ENCODE measurements at places on chromosomes 7 and 10.

GRCh38 chr10:22573820-22574569 lies 140.4 kb downstream of the PIP4K2A start:
- no peak for DNase-seq

DNA sequence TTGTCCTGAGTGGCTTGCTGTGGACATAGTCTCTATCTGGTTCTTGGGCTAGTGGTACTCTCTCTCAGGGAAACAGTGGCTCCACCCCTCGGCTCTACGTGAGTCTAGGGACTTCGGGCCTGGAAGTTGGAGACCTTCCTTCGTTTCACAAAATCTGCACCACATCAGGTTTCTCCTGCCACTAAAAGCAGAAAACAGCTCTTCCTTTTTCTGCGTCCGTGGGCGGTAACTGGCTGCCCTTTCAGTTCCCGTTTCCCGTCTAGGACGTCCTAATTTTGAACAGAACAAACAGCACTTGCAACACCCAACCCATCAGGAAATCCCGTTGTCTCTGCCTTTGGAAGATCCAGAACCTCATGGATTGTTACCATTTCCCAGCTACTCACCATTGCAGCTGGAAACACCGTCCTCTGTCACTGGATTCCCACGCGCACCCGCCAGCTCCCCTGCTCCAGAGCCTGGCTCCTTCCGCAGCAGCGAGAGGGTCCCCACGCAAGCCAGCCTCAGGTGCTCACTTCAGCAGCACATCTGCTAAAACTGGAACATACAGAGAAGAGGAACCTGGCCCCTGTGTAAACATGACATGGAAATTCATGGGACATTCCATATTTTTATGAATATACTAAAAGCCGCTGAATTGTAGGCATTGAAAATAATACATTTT lies 311.4 kb upstream of the AKR1E2 start:
- no peak for DNase-seq

DNA sequence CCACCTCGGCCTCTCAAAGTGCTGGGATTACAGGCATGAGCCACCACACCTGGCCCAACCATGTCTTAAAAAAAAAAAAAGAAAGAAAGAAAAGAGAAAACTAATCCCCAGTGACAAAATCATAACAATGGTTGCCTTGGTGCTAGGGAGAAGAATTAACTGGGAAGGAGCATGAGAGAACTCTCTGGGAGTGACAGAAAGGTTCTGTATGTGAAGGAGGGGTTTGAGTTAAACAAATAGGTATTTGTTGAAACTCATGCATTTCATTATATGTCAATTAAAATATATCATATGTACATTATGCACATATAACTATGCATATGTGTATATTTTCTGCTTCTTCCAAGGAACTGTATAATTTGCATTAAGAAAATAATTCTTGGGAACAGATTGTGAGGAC lies 33.3 kb downstream of the INA start:
- DNase-seq, result no peak

GRCh38 chr10:86267286-86268195 lies 99.1 kb downstream of the GRID1 start:
- DNase-seq, result no peak

GRCh38 chr7:13604178-13604577 lies 385.3 kb downstream of the ETV1 start:
- no peak for DNase-seq

- no peak for DNase-seq
Measured at GRCh38 chr7:131999193-131999592, 442.8 kb upstream of the PODXL start.

DNA sequence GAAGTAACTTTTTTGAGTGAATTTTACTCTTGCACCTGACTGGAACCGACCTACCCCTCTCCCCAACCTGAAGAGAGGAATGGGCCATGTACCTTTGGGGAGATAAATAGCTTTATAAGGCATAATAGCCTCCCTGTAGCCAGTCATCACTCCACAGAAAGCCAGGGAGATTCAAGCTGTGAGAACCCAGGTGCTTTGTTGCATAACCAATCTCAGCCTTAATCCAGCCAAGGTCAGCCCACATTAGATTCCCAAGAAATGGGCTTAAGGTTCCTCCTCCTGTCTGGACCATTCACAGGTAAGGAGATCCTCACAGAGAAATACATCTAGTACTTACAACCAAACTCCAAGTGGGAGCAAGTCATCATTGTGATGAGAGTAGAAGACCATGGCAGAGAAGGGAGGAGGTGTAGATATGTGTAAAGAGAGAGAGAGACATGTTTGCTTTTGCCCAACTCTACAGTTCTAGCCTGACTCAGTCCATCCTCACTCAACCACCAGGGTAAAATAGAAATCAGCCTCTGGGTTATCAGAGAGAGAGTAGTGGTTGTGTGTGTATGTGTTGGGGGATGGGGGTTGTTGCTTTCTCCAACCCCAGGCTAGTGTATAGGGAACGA lies 23.6 kb downstream of the SKIDA1 start:
- no peak for DNase-seq

GRCh38 chr10:51629934-51630639 lies 69.3 kb downstream of the CSTF2T start:
- no peak for DNase-seq

DNA sequence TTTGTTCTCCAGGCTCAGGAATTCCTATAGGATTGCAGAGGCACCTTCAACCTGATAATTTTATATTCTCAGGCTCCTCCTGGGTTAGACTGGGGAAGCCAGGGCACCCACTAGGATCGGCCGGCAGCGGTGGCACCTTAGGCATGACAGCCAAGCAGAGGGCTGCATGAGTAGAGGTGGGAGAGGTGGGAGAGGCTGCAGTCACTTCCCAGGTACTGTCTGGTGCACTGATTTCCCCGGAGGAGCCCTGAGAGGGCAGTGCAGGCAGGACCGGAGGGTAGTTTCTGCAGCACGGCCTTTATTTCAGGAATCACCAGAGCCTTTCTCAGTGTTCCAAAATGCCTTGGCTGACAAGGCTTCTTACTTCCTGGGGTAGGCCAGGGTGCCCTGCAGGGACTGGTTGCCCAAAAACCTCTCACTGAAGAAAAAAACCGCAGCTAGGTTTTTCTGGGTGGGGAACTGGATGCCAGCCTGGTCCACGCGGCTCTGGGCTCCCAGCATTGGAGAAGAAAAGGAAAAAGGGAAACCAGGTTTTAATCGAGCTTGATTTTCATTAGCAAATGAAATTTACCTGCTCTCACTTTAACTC lies 3.6 kb upstream of the HOXA13 start:
- DNase-seq, result no peak

- no peak for DNase-seq
Measured at GRCh38 chr10:12906051-12906541, 95.4 kb downstream of the CCDC3 start.

- no peak for DNase-seq
Measured at GRCh38 chr10:100158044-100158805, 27.6 kb downstream of the ERLIN1 start.

DNA sequence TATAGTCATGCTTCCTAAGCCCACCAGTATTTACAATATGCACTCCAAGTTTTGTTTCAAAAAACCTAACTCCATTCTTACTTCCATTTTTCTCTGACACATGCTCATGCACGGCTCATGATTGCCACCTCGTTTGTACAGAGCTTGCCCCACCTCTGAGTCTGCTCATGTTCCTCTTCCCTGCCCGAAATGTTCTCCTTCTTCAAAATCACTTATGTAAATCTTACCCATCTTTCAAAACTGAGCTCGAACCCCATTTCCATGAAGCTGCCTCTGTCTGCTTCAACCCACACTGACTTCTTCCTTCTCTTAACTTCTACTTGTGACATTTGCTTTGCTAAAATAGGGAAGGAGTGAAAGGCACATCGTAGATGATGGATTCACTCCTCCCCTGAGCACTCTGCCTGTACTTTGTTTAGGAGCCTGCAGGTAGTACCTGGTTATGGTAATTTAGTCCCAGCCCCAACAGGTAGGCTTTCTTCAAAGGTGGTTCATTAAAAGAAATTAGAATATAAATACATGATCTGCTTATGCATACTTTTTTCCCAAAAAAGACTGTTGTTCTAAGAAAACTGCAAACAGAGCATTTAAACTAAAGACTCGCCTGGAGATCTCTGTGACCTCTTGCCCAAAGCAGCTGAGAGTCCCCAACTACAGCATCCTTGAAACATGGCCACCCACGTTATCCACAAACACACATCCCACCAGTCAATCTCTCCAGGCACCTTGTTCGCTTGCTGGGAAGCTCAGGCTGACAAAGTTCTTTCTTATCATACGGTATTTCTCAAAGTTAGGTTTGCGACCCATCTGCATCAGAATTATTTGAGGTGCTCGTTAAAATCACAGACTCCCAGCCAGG lies 172.0 kb downstream of the DGKI start:
- DNase-seq, result no peak

GRCh38 chr10:118669020-118669791 lies 73.8 kb upstream of the PRLHR start:
- DNase-seq, result no peak

DNA sequence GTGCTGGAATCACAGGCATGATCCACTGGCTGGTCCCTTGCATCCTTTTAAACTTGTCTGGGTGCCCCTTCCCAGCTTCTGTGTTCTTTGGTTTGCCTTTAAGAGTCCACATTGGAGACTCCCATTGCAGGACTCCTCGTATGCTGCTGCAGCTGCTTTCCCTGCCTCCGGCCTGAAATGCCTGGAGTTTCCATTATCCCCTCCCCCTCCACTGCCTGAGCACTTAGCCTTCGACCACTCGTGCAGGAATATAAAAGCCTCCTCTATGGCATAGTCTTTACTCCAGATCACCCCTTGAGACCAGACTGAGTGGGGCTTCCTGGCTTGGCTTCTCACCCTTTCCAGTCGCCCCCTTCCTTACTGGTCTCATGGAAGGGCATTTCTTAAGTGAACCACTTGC lies 80.2 kb downstream of the RHOBTB1 start:
- no peak for DNase-seq

- DNase-seq, result no peak
Measured at GRCh38 chr7:1231214-1232102, 1.2 kb upstream of the UNCX start.

DNA sequence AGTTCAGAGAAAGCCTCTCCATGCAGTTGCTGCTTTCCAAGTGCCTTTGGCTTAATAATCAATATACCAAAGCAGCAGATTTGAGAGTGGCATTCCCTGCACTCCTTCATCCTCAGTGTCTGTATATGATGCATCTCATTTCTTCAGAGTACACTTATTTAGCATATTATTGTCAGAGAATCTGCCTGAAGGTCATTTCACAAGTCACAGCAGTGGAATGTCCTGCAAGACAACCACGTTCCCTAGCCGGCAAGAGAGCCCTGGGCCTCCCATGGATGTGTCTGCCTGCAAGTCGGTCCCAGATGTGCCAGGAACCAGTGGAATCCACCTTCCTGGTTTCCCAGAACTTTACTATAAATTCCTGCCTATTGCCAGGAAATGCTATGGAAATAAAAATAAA lies 289.4 kb upstream of the IGFBP3 start:
- DNase-seq, result no peak

- no peak for DNase-seq
Measured at GRCh38 chr10:49298983-49299815, at the start of gene C10orf71. C10orf71 (plus strand) TSS chr10:49299170; CDS start chr10:49322546, 23,376 bp downstream.

GRCh38 chr7:36984710-36985312 lies 260.5 kb upstream of the AOAH start:
- no peak for DNase-seq

- DNase-seq, result no peak
Measured at GRCh38 chr7:8998762-8999161, 565.4 kb downstream of the NXPH1 start.

GRCh38 chr10:74118804-74119203 lies 31.8 kb downstream of the AP3M1 start:
- DNase-seq, result no peak

GRCh38 chr7:65463184-65463583 lies 89.5 kb downstream of the ZNF92 start:
- DNase-seq, result no peak

DNA sequence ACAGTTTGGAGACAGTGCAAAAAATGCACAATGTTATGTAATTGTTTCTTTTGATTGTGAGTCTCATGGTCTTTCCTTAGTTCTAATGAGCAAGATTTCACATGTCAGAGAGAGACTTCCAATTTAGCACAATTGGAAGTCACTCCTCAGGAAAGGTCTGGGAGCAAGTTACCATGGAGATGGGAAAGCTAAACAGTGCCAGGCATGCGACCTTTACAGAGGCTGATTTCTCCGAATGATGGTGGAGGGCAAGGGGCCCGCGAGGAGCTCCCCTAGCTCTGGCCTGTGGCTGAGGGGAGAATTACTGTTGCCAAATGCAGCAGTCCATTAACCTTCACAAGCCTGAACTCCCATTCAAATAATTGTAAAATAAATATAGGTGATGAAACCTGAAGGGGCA lies 59.3 kb downstream of the CDCA7L start:
- no peak for DNase-seq

DNA sequence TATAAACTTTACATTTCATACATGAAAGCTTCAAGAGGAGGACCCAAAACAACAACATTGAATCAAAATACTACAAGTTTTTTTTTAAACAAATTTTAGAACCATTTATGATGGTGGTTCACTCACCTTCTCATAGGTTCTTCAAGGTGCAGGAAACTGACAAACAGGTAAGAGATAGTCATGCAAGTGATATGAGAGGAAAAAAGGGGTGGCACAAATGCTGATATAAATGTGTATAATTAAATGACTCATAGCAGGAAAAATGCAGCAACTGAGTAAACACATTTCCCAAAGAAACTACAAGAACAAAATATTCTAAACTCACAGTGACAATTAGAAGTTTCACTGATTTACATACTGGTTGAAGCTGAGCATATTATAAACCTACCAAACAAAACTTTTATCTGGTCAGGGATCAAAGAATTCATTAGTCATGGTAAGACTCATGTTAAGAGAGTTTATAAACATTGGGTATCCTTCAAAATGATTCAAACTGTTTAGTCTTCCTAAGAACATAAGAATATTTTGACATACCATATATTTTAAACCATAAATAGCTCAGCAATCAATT lies 14.1 kb downstream of the ZWINT start:
- no peak for DNase-seq

DNA sequence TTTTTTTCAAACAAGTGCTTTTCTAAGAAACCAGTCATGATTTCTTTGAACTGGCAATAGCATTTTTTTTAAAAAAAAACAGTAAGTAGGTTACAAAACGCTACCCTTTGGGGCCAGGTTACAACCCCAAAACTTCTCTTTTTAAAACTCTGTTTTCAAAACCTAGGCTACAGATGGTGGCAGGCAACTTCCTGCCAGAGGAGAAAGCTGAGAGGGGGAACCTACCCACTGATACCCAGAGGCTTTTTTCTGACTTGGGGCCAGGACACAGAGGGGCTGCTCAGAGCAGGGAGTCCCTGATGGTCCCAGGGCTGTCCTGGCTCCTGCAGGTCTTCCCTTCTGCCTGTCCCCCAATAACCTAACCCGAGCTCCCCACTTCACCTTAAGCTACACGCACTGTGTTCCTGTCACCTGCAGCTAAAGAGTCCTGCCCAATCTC lies 6.9 kb downstream of the STN1 start:
- DNase-seq, result peak; percentile 25

- no peak for DNase-seq
Measured at GRCh38 chr7:80078159-80078731, 56.4 kb upstream of the GNAI1 start.

- no peak for DNase-seq
Measured at GRCh38 chr7:49333180-49333881, 409.0 kb downstream of the CDC14C start.

- DNase-seq, result no peak
Measured at GRCh38 chr10:75379817-75380216, 21.7 kb downstream of the ZNF503 start.

Measured in T follicular helper cell (primary cell).